Hematopoietic multipotent progenitor cell treated with erythropoietin and hydrocortisone succinate and interleukin-3 and kit ligand, for 17 days (in vitro differentiated cells): ENCODE measurements at places on chromosomes 4 and X.

- DNase-seq, result no peak
Measured at GRCh38 chr4:149709640-149710039, 106.0 kb downstream of the IQCM start.

- no peak for DNase-seq
Measured at GRCh38 chr4:166259081-166259480, 386.0 kb downstream of the TLL1 start.

DNA sequence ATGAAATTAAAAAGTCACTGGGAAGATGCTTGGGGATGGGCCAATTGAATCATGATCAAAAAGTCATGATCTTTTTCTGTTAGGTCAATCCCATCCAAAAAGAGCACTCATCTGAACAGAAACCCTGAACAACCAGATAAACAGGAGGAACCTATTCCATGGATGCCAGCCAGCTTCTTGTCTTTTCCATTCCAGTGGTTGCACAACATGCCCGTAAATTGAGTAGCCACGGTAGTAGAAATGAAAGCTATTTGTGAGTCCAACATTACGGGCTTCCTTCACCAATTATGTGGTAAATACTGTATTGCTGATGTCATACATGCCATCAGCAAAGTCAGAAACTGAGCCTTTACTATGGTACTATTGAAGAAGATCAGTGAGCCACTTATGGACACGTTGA, 982.4 kb upstream of the HS3ST1 start:
- no peak for DNase-seq

DNA sequence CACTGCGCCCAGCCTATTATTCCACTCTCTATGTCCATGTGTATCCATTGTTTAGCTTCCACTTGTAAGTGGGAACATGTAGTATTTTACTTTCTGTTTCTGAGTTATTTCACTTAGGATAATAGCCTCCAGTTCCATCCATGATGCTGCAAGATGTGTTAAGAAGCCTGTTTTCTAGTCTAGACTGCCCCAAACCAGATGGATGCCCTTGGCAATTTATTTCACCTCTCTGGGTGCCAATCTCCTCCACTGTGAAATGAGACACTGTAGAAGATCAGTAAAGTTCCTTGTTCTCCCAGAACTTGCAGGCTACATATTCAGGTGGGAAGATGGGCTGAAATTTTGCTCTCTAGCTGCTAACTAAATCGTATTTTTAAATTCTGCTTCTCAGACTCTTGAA, 72.8 kb downstream of the TSPAN5 start:
- no peak for DNase-seq

DNA sequence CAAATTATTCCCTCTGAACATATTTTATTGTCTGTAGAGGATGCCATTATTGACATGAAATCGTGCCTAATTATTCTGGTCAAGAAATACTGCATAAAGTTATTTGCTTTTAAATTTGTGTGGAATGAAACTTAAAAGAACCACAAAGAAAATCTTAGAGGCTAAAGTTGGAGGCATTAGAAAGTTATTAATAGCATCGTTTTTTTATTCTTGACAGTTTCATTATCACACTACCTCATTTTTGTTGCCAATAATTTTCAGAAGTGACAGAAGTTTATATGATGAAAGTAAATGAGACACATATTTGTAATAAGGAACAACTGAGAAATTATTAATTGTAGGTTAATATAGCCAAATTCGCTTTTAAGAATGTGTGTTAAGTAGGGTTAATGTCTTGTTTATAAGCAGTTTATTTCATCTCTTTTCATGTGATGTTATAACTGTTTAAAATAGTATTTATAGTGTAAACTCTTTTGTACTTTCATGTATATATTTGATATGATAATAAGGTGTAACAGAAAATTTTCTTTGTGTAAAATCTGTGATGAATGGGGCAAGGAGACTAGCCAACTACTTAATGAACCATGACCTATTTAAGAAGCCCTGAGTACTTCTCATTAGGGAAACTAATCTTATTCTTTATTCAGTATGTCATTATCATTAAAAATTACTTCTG, 54.5 kb upstream of the GRIA2 start:
- DNase-seq, result no peak

GRCh38 chrX:127947450-127947849, 104.8 kb downstream of the ACTRT1 start:
- no peak for DNase-seq

GRCh38 chrX:41381685-41382084, 47.7 kb downstream of the DDX3X start:
- DNase-seq, result no peak

GRCh38 chrX:65783746-65784145, 116.3 kb downstream of the MSN start:
- no peak for DNase-seq

- DNase-seq, result no peak
Measured at GRCh38 chr4:163072222-163072621, 94.5 kb downstream of the NAF1 start.

GRCh38 chrX:3520982-3521381, 174.5 kb upstream of the MXRA5 start:
- no peak for DNase-seq

GRCh38 chr4:3712112-3712805, 53.9 kb upstream of the ADRA2C start:
- no peak for DNase-seq

GRCh38 chr4:105709081-105709450, 482 bp downstream of the GSTCD start:
- peak; percentile 37 for DNase-seq

GRCh38 chr4:147583876-147584275, 33.3 kb upstream of the TMEM184C start:
- DNase-seq, result no peak

- DNase-seq, result no peak
Measured at GRCh38 chr4:34492414-34492813, 1751.9 kb downstream of the ARAP2 start.

GRCh38 chrX:130136961-130137360, 26.7 kb upstream of the ELF4 start:
- DNase-seq, result no peak

GRCh38 chr4:52868133-52868532, 6.0 kb downstream of the RASL11B start:
- DNase-seq, result no peak

- DNase-seq, result peak; percentile 27
Measured at GRCh38 chr4:169615467-169616106, 3.2 kb upstream of the NEK1 start.

GRCh38 chr4:17092736-17093437, 194.4 kb upstream of the LDB2 start:
- no peak for DNase-seq

GRCh38 chr4:25779021-25779420, 83.8 kb downstream of the SEL1L3 start:
- no peak for DNase-seq

- no peak for DNase-seq
Measured at GRCh38 chr4:26288355-26288909, 32.4 kb upstream of the RBPJ start.

GRCh38 chr4:119233750-119234149, 21.2 kb downstream of the USP53 start:
- no peak for DNase-seq

DNA sequence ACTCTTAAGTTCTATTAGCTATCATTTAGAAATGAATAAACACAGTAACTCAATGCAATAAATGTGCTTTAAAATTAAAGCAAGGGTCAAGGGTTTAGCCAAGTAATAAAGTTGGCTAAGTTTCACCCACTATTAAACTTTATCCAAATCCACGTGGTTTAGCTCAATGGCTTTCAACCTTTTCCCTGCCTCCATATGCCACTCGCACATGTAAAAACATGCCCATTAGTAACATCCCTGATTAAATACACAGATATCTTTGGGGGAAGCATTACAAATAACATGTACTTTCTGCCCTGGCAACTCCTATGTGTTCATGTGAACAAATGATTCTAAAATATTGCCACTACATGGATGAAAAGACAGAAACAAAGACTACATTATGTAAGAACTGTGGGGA, 130.8 kb downstream of the ZAR1 start:
- no peak for DNase-seq

DNA sequence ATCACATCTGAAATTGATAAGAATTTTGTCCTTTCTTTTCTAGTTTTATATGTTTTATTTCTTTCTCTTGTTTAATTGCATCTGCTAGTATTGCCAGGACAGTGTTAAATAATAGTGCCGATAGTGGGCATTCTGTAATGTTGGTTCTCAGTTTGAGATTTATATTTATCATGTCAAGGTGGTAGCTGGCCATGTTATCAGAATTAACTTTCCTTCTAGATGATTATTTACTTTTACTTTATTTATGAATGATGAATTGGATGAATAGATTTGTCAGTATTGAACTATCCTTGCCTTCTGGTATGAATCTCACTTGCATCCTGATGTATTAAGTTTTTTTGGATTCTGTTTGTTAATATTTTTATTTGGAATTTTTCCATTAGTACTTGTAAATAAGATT, 42.7 kb downstream of the METAP1 start:
- no peak for DNase-seq

- no peak for DNase-seq
Measured at GRCh38 chr4:149923736-149924135, 108.1 kb upstream of the IQCM start.

DNA sequence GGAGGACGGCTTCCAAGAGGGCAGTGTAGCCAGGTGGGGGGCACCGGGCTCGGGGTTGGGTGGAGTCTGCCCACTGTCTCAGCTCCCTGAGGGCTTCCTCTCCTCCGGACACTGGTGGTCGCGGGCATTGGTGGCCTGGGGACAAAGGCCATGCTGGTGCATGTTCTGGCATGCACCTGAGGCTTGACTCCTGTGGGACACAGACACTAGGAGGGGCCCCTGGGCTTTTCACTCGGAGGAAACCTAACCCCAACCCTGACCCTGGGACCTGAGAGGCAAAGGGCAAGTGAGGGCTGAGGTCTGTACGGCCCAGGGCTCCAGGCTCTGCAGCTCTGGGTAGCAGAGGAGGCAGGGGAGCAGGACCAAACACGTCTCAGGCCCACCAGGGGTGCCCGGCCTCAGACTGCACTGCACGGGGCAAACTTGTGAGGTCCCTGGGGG, 22.3 kb upstream of the FGFR3 start:
- no peak for DNase-seq

- no peak for DNase-seq
Measured at GRCh38 chr4:76325072-76325471, 18.5 kb downstream of the STBD1 start.

DNA sequence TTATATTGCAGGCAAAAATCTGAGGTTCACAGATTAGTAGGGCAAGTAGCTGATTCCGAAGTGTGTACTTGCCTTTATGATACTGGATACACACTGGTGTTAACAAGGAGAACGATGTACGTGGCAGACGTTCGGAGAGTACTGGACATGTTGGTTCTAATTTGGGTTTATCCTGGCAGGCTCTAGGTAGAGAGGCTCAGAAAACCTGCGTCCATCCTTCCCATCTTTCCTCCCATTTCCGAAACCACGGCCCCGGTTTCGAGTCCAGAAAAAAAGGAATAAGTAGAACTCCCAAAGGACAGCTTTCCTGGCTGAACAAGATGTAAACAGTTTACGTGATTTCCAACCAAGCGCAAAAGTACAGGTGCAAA, 351 bp upstream of the SLC30A9 start:
- DNase-seq, result no peak

GRCh38 chrX:44817029-44817428, 26.8 kb upstream of the DUSP21 start:
- no peak for DNase-seq

GRCh38 chr4:7362862-7363430, 71.8 kb downstream of the PSAPL1 start:
- no peak for DNase-seq

GRCh38 chr4:1794809-1795298, 1.8 kb downstream of the FGFR3 start:
- DNase-seq, result no peak

DNA sequence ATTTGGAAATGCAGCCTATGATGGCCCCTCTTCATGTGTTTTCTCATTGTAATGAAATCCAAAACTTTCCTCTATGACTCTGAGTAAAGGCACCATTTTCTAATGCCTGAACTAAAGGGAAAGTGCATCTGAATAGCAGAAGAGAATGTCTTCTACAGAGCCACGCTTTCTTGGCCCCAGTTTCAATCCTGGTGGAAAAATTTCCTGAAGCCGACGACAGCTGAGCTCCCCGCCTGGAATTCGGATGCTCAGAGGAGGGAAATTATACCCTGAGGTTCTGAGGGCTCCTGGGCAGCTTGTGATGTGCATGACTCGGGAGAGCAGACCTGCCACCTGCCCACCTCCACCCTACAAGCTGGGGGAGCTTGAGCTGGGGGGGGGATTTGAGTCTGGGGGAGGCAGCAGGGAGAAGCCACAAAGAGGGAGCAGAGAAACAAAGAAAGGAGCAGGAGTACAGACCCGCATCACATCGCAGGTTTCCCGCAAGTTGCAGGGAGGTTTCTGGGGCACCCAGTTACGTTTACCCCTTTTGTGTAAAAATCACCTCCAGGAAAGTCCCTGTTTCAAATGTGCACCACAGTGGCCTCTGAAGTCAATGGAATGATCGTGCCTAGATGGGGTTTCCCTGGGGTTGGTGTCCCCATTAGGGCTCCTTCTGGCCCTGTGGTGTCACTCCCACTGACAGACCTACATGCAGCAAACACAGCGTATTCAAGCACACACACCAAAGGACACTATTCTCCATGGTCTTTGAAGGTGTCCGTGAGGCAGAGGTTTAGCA, 145.6 kb upstream of the RBPJ start:
- DNase-seq, result no peak

- no peak for DNase-seq
Measured at GRCh38 chr4:61223385-61223784, 23.3 kb downstream of the ADGRL3 start.

DNA sequence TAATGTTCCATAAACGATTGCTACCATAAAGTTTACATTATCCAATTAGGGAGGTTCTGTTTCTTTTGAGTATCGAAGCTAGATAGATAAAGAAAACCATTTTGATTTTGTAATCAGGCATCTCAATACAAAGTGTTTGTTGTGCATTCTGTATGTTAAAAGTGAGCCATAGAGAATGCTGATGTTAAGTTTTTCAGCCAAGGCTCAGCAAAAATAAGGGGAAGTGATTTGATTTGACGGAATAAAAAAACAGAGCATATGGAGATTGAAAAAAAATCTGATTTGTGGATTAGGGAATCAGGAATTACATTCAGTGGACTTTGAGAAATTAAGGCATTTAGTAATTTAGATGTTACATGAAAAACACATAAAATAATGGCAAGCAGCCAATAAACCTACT, 314.8 kb downstream of the PPP3CA start:
- no peak for DNase-seq

GRCh38 chr4:147539959-147540358, 59.1 kb downstream of the EDNRA start:
- DNase-seq, result no peak

GRCh38 chrX:124827258-124827845, 481.0 kb downstream of the SH2D1A start:
- DNase-seq, result no peak

GRCh38 chr4:124414276-124415040, 298.1 kb downstream of the ANKRD50 start:
- DNase-seq, result no peak

DNA sequence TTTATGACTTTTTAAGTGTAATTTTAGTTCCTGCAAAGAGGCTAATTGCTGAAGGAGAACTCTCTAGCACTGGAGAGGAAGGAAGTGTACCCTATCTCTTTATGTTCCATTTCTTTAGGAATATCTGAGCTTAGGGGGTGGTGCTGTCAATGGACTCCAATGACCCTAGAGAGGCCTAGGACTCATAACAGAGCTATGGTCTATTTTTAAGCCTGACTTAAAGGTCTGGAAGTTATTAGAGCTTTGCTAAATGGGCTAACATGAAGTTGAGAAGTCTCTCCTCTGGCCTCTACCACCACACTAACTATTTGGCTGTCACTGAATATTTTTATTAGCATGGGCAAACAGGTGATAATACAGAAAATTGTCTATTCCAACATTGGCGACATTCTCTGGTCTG, 152.2 kb downstream of the SPATA18 start:
- no peak for DNase-seq

GRCh38 chr4:165965503-165965902, 92.5 kb downstream of the TLL1 start:
- DNase-seq, result no peak
